HT-29 (cell line): ENCODE measurements at places on chromosomes 16 and 17.

GRCh38 chr16:30786936-30787612 is at the start of gene ZNF629:
Gene ZNF629 (minus strand): TSS chr16:30787205. CDS start chr16:30784482, 2,723 bp downstream.
- peak; percentile 74 for DNase-seq

GRCh38 chr17:1908699-1909309 is 79.0 kb downstream of the RPA1 start:
- peak; percentile 59 for DNase-seq

GRCh38 chr17:42178817-42179216 is 2.1 kb downstream of the KCNH4 start:
- DNase-seq = no peak

GRCh38 chr17:44968225-44969143 is at the start of gene C1QL1:
Gene C1QL1 (minus strand): TSS chr17:44968303. CDS start chr17:44968048, 255 bp downstream.
- peak; percentile 87 for DNase-seq

- DNase-seq = peak; percentile 92
Observed at GRCh38 chr17:67386965-67387551, 10.0 kb downstream of the PITPNC1 start.

GRCh38 chr17:17793378-17794214 is 43.2 kb downstream of the SREBF1 start:
- no peak for DNase-seq

- peak; percentile 42 for DNase-seq
Observed at GRCh38 chr16:57377080-57377841, 5.0 kb downstream of the CX3CL1 start.

DNA sequence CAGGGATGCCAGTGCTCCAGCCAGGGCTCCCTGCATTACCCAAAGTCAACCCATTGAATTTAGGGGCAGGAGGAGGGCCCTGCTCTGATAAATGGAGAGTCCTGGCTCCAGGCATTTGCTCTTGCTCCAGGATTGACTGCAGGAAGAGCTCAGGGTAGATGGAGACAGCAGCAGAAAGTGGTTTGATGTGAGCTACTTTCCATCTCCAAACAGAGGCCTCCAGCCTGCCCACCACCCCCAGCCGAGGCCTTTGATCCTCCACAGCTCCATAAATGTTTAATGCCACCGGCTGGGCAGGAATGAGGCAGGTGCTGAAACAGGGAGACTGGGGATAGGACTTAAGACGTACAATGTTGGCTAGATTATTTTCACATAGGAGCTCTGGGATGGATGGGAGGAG is 4.3 kb upstream of the SEZ6 start:
- no peak for DNase-seq

DNA sequence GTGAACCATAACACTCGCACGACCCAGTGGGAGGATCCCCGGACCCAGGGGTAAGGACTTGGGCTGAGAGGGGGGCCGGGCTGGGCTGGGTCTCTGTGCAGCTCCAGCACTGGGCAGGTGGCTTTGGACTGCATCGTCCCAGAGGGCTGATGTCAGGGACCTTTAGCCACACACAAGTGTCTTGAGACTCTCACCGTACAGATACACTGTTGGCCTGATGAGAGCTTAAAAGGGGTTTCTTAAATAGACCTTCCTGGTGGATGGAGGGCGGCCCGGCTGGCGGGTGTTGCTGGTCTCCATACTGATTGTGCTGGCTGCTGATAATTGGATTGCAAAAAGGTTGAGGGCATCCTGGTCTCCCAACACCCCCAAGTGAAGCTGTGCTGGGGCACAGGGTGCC is 21.7 kb upstream of the CLEC18A start:
- DNase-seq = no peak

DNA sequence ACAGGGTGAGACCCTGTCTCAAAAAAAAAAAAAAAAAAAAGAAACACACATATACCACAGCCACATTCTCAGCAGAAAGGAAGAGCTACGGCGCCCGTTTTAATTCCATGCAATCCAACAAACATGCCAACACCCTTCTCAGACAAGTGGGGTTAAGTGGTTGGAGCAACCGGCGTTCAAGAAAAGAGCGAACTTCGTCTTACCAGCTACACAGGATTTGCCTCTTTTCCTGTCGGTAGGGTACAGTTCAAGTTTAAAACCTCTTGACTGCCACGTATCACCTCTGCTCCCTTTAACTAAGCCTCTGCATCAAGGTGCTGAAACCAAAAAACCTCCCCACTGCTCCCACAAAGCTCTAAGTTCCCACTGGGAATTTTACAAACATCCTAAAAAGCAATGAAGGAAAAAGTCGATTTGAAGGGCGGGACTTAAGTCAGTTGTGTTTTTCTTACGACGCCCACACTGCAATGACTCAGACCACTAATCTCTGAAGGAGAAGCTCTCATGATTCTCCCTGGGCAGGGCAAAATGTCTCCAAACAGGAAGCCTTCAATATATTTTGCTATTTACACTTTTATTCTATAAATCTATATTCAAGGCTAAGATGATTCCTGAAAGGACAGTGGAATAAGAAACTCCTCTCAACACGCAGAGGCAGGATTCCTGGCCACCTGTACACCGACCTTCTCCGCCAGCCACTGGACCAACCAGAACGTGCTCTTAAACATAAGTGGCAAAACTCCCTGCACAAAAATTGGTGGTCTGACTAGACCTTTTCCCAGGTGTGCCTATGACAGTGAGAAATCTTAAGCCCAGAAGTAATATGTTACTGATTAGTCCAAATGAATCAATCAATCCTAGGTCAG is 18.8 kb downstream of the SRP68 start:
- peak; percentile 70 for DNase-seq

DNA sequence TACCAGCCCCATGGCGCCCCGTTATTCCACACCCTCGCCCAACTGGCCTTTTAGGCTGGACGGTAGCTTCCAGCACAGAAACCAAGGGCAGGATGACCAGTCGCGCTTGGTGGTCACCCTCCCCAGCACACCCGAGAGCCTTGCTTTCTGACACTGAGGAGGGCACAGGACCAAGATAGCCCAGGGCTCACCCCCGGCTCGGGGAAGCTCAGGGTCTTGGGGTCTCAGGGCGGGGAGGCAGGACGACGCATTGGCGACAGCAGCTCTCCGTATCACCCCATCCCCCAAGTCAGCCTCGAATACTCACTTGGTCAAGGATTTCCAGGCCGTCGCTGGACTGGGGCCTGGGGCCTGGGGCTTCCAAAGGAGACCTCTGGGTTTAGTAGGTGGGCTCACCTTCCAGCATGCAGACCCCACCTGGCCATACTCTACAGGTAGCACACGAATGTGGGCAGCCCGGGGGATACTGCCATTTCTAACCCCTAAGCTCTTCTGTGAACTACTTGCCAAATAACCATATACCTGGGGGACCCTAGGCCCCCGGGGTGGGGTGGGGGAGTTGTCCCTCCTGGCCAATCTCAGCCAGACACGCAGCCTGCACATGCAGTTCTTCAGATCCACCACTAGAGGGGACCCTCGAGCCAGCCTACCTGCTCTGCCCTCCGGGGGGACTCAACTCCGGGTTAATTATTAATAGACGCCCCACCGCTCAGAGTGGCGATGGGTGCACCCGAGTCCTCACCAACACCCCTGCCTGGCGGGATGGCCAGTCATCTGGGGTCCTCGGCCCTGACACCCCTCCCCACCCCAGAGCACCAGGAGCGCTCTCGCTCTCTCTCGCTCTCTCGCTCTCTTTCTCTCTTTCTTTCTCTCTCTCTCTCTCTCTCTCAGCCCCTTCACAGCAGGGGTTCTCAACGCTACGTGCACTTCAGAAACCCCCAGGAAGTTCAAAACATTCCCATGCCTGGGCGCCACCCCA is 30.0 kb downstream of the TBC1D16 start:
- peak; percentile 54 for DNase-seq

DNA sequence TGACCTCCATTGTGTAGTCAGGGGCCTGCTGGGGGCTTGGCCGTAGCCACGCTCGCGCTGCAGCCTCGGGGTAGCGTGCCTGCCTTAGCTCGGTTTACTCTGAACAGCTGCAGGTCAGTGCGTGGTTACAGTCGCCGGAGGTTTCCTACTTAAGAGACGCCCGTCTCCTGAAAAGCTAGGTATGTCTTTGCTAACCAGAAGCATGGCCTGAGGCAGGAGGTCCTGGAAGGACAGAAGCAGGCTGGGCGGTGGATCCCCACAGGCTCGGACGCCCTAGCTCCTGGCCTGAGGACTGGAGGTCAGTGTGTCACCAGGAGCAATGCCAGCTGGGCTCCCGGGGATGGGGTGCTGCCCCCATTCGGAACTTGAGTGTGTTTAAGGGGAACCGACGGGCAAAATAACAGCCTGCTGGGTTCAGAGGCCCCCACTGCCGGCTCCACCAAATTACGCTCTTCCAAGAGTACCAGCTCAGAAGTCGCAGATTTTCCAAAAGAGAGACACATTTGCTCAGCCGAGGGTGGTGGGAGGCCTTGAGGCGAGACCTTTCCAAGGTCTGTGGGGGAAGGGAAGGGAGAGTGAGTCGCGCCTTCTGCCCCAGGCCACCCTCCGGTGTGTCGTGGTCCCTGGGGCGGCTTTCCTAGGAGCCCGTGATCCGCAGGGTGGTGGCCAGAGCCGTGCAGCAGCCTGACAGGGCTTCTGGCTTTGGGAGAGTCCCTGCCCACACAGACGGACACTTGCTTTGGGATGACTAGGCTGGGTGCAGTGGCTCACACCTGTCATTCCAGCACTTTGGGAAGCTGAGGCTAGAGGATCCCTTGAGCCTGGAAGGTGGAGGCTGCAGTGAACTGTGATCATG is 3.9 kb upstream of the GNG13 start:
- no peak for DNase-seq

DNA sequence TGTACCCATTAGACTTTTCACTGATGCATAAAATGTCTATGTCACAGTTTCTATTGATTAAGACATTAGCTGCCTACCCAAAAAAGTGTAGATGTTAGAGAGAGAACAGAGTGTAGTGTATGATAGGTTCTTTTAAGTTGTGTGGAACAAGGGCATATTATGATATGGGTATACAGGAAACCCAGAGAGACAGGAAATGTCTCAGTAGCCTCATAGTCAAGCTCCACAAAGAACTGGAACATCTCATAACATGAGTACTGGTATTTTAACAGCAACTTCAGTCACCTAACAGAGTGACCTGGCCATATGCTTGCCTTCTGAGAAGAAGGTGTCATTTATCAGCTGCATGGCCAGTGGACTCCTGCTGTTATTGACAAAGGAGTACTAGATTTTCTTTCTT is 128.1 kb downstream of the RGS9 start:
- no peak for DNase-seq

DNA sequence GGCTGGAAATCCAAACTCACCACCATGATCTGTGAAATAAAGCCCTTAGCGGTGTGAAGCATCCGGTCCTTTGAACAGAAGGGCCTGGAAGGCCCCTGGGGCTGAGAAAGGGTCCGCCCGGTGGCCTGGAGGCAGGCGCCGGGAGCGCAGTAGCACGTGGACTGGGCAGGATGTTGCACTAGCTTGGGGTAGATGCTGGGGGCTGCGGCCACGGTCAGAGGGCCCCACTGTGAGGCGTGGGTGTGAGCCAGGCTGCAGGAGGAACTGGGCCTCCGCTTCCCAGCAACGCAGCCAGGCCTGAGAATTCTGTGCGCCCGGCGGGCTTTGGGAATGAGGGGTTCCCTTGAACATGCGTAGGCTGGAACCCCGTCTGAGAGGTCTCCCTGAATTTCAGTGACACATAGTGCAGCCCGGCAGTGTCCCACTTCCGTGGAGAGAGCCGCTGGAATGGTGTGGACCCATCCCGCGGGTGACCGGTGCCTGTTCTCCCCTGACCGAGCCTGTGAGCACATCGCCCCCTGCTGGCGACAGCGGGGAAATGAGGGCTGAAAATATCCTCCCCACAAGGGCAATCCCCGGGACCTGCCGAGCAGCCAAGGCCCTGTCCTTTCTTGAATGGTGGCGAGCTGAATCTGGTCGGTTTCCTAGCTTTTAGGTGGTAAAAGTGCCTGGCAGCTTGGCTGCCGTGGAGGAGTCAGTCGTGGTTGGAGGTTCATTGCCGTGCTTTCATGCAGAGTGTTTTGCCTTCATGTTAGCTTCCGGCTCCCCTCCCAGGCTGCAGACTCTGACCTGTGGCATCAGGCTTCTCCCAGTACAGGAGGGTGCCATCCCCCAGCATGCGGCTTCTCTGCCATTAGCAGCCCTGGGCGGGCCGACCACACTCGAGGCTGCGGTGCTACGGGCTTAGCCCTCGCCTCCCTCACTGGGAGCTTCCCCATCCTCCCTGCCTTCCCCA is 43.8 kb downstream of the DNAJA2 start:
- peak; percentile 79 for DNase-seq

GRCh38 chr17:28940675-28941074 is 10.6 kb downstream of the PHF12 start:
- DNase-seq = no peak

DNA sequence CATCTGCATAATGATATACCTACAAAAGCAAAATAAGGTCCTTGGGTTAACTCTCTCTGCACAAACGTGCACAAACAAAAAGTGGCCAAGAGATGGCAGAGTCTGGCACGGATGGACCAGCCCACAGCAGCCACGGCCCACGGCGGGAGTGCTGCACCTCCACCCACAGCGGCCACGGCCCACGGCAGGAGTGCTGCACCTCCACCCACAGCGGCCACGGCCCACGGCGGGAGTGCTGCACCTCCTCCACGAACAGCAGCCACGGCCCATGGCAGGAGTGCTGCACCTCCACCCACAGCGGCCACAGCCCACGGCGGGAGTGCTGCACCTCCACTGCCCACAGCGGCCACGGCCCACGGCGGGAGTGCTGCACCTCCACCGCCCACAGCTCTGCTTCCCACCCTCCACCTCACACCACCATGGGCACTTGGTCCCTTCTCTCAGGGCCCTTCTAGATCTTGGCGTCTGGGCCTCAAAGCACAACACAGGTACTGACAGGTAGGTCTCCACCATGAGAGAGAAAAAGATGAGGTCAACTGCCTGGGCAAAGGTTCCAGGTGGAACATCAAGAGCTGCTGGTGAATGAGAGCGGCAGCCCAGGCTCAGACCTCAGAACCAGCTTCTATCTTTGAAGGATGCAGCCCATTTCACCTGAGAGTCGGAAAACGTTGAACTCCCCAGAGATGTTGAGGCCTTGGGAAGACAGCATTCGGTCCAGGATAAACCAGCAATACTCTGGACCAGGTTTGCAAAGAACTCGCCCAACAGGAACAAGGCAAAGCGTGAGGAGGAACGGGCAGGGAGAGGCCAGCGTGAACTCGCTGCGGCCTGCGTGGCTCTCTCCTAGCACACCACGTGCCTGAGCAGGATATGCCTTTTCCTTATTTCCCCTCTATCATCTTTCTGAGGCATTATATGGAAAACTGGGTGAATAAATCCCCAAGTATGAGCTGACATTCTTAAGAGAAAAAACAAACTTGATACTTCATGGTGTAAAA is 124.5 kb downstream of the ZNF778 start:
- no peak for DNase-seq

DNA sequence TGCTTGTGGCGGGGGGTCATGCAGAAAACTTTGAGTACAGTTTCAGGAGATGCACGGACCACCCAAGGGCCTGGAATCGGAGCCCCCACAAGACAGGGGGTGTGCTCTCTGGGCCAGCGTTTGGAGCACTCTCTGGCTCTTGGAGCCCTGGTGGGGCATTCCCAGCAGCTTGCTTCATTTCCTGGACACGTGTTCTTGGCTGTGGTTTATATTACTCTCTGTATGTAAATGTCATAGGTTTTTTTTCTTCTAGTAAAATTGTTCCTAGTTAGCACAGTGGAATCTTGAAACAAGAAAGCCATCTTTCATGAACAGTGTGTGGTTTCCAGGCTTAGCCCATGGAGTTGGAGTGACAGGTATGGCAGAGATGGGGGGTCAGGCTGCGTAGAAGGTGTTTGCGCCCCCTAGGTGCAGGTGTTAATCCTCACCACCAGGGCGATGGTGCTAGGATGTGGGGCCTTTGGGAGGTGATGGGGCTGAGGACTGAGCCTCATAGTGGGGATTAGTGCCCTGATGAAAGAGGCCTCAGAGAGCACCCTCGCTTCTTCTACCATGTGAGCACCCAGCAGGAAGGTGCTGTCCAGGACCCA is 79.8 kb downstream of the JPH3 start:
- DNase-seq = peak; percentile 35
